ENCODE measurements at places on chromosomes 5 and 9.

GRCh38 chr5:145681686-145682085, 153.5 kb downstream of the PRELID2 start:
- DNase-seq = peak; percentile 6

- DNase-seq = no peak
Measured at GRCh38 chr9:21452681-21453080, 12.4 kb downstream of the IFNA1 start.

- no peak for DNase-seq
Measured at GRCh38 chr9:126778141-126778540, 26.7 kb upstream of the ZBTB43 start.

DNA sequence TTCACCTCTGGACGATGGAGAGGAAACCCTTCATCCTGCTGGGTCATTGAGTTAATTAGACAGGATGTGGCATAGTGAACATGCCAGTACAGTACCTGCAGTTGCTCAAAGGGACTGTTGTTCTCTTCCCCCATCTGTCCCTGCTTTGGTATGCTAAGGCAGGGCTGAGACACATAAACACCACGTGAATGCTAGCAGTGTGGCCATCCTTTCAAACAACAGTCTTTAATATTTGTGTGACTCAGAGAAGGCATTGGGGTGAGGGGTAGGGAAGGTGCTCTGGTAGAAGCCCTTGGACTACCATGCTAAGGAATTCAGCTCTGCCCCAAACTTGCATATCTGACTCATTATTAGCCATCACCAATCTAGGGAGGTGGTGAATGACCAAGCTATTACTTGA, 180.2 kb upstream of the ZNF618 start:
- no peak for DNase-seq

DNA sequence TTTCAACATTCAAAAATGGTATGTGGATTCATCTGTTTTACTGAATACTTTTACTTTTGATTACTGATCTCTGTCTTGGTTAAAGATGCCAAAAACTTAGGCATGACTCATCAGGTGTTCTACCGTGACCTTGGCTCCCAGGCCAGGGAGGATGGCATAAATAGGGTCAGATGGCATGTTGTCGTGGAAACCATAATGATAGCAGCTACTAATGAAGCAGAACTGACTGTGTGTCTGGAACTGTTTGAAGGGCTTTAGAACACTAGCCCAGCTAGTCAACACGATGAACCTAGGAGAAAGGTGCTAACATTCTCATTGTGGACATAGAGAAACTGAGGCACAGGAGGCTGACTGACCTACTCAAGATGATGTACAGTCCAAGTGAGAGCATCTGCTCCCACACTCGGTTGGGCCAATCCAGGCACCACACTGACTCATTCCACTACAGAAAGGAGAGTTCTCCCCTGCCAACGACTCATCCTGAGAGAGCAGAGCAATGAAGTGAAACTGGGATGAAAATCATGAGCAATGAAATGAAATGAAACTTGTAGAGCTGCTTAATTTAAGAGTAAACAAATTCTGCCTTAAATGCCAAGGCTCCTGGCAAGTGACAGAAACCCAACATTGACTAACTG, 116.0 kb downstream of the TENT4A start:
- no peak for DNase-seq

DNA sequence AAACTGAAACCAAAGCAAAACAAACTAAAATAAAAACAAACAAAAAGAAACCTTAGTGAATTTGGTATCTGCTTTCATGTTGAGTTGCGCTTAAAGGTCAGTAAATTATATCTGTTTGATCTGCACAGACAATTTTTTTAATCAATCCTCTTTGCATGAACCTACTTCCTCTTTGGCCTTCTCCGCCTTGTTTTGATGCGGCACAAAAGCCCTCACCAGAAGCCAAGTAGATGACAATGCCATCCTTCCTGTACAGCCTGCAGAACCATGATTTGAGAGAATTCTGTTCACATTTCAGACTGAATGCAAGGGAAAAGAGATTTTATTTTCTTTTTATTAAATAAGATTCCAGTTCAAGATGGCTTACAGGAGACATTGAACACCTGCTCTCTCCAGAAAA, 473.6 kb upstream of the FTMT start:
- no peak for DNase-seq

GRCh38 chr5:9515436-9515835, 30.4 kb downstream of the SEMA5A start:
- DNase-seq = no peak

- DNase-seq = no peak
Measured at GRCh38 chr5:177064500-177065277, 22.0 kb upstream of the FGFR4 start.

- no peak for DNase-seq
Measured at GRCh38 chr5:109690242-109690974, 681 bp downstream of the MAN2A1 start.

DNA sequence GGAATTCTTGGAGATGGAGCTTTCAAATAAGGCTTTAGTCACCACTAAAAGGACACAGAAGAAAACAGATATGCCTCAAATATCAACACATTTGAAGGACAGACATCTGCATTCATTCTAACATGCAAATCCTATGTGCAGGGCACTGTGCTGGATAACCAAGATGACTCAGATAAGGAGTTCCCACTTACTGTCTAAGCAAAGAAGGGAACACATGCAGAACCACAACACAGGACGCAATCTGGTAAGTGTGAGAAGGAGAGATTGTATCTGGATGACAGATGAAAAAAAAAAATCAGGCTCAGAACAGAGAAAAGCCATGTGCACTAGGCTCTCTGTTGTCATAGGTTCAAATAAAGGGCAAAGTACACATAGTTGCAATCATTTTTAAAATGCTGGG, 42.5 kb downstream of the ELAVL2 start:
- no peak for DNase-seq

GRCh38 chr5:159519365-159519764, 189.1 kb upstream of the IL12B start:
- no peak for DNase-seq

- no peak for DNase-seq
Measured at GRCh38 chr9:71847892-71848291, 63.1 kb downstream of the ABHD17B start.

DNA sequence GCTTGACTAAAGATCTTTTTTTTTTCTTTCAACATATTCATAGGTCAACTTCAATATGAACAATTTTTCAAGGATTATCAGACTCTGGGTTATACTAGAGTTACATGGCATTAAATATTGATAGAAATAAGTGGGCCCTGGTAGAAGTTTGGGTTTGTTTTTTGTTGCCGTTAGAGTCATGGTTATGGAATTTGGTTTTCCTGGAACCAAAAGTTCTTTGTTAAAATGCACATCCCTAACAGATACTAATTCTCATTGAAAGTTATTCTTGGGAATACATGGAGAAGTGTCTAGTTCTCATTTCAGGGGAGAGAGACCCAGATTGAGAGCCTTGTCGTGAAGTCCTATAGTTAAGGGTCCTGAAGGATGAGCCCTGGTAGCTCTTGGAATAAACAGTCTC, 124.9 kb downstream of the FGF1 start:
- no peak for DNase-seq

DNA sequence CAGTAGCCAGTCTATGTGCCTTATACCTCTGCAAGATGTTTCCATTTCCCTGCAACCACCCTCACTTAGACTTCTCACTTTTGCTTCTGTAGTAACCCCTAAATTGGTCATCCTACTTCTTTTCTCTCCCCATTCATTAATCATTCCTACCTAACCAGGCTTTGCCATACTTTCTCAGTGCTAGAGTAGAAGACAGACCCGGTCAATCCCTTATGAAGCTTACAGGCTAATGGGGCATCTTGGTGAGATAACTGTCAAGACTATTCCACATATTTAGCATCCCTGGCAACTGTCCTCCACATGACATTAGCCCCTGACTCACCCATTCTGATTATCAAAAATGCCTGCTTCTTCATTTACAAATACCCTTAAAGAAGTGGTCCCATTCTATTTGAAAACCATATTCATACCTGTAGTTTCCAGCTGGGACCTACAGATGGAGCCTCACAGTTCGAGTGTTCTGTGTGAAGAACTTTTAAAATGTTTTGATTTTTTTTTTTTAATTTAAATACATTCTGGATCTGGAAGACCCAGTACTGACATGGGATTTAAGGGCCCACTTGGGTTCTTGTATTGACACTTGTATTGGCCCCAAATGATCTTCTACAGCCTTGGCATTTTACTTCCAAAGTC, 21.0 kb downstream of the F2RL2 start:
- DNase-seq = no peak

DNA sequence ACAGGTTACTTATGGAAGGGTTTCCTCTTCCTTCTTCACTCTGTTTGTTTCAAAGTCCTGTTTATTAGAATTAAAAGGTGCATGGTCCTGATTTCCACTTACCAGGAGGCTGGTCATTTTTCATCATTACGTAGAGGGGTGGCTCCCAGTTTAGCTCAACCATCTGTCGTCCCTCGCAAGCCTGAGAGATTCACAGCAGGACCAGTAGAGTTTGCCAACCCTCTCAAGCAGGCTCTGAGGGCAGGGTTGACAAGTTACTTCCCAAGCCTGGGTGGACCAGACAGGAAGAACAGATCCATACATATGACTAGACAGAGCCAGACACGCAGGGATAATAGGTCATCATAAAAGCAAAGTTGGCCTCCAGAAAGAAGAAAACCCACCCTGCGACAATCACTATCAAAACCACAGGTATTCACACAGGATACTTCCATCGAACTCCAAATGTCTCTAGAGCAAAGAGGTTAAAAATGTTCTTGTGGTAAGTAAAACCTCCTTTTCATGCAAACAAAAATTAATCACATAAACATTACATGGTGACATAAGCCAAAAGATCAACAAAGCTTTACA, 151.9 kb downstream of the ELAVL2 start:
- peak; percentile 65 for DNase-seq

DNA sequence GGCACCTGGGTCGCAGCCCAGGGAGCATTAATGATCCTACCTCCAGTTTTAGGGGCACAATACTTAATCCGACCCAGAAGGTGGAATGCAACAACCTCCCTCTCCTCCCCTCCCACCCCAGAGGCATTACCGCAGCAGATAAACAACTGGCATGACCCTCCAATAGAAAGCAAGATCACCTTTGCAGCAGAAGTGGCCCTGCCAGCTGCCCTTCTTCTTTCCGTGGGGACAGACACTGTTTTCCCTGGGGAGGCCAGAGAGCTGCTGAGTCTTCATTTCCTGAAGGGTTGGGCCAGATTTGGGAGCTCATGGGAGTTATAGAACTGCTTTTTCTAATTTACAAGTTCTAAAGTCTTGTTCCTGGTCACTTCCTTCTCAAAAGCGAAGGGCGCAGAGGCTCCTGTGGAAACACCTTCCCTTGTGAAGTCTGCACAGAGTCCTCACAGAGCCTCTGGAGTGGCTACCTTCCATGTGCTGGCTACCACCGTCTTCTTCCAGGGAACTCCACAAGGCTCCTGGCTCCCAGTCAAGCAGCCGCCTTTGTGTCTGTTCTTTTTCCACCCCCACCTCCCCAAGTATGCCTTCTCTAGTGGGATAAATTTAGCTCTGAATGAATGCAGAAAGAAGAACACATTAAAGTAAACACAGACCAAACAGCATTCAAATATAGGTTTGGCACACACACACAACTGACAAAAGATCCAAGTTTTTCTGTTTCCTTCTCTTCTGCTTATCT, 8.0 kb upstream of the PALM2AKAP2 start:
- DNase-seq = no peak

DNA sequence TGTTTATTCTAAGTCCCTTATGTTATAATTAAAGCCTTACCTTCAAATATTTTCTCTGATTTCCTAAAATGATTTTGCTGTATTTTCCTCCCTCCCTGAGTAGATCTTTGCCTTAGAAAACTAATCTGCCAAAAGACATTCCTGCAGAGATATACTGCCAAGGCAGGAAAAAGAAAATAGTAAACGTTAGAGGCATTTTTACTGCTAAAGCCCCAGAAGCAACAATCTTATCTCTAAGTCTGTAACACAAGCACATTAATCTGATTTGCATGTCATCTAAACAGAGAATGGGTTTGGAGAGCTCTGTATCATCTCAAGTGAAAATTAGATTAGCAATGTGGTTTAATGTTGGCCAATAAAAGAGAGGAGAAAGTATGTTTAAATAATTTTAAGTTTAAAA, 847.7 kb downstream of the MAT2B start:
- DNase-seq = no peak

- DNase-seq = peak; percentile 78
Measured at GRCh38 chr5:36692791-36693763, 86.7 kb downstream of the SLC1A3 start.

GRCh38 chr5:54872810-54873209, 112.6 kb downstream of the ESM1 start:
- no peak for DNase-seq

DNA sequence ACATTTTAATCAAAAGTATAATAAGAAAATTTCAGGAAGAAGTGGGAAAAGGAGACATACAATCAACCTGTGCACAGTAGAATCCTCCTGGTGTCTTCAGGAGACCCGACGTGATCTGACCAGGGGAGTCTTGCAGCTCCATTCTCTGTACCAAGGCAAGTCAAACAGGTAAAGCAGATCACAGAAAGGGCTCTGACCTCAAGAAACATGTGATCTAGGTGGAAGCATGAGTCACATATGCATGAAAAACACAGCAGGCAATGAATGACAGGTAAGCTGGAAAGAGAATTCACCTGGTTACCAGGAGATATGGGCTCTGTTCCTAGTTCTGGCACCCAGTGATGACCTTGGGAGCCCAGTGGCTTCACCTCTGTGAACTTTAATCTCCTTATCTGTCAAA, 19.4 kb upstream of the FABP6 start:
- DNase-seq = no peak

DNA sequence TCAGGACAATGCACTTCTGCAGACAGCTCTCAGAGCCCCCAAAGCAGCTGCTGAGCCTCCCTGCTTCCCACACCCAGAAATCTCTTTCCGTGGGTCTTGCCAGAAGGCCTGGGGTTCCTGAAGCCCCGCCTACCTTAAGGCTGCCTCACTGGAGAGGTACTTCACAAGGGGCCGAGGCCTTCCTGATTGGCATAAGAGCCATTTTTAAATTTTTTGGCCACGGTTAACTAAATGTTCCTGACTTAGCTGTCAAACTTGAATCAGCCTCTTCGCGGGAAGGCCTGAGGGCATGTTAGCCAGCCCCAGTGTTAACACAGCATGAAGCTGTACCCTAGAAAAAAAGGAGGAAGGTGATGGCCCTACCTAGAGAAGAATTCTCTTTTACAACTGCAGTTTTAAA, 20.7 kb upstream of the EPB41L4B start:
- no peak for DNase-seq

DNA sequence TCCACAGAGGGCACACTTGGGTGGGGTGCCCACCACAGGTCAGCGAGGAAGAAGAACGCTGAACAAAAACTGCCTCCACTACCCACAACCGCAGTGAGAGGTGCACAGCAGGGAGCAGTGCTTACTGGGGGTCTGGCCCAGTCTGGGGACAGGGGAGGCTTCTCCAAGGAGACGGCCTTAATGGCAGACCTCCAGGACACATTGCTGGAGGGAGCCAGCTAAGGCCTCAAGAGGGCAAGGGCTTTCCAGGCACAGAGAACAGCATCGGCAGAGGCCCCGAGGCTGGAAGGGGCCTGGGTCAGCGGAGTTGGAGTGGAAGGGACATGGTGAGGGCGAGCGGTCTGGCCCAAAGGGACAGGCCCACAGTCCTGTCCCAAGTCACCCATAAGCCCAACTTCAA, 8.3 kb upstream of the DPM2 start:
- DNase-seq = no peak
